ENCODE measurements at places on chromosomes 12 and 14.

DNA sequence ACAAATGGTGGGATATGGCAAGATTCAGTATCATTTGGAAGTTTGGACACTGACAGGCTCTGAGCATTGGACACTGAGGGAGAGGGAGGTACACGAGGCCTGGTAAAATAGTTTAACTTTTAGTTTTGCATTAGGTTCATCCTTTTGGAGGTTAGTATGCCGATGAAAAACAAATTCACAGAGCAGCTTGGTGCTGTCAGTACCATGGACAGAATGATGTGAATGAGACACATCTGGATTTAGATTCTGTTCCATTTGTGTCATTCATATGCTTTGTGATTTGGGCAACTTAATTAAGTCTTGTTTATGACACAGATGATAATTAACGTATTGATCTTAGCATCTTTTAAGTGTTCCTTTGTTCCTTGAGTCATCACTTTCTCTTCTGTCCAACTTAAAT, 33.7 kb downstream of the GPHN start:
- DNase-seq, result no peak

- DNase-seq, result peak; percentile 55
Observed at GRCh38 chr12:56193025-56193578, 3.8 kb upstream of the SMARCC2 start.

DNA sequence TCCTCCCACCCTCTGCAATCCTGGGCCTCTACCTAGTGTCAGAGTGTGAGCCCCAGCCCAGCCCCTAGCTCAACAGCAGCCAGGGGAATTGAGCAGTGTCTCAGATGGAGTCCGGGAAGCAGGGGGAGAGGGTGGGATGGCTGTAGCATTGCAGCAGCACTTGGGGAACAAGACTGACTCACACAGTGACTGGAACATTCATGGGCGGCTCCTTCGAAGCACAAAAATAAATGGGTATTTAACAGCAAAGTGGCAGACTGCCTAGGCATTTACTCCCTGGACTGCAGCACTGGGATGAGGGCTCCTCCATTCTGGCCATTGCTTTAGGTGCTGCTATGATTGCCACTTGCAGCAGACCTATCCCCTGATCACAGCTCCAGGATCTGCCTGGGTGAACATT, 46.0 kb upstream of the STK38L start:
- no peak for DNase-seq

- DNase-seq, result no peak
Observed at GRCh38 chr12:125310461-125310860, 245.2 kb downstream of the AACS start.

DNA sequence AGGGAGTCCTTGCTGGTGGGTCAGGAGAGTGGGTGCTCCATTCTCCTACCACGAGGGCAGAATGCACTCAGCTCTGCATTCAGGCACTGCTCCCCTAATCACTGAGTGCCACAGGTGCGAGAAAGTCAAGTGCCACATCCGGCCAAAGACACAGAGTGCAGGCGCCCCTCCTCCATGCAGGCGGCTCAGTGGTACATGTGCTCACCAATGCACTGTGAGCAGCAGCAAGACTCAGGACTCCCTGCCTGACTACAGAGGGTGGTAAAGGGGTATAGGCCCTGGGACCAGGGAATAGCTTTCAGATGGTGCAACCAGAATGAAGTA, 32.9 kb downstream of the ZFYVE21 start:
- DNase-seq, result no peak

DNA sequence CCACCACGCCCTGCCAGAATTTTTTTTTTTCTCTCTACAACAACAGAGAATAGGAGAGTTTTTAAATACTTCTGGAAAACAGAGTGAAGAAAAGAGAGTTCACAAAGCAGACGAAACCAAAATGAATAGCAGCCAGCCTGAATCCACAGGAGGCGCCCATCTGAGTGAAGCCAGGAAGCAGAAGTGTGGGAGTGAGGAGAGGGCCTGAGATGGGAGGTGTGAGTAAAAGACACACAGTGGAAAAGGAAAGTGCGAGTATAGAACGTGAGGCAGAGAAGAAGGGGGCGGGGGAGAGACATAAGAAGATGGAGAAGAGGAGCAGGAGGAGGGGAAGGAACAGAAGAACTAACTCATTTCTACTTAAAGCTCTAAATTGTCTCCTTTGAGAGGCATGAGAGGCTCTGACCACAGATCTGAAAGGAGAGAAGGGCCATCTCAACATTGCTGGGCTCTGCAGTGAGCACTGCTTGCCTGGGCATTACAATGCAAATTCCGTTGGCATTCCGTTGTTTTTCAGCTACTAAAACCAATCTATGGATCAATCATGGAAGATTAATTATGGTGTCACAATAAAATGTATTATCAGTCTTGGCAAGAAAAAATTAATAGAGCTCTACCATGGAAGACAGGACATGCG, 140.1 kb upstream of the CPSF6 start:
- no peak for DNase-seq

GRCh38 chr12:1639538-1639937, 10.5 kb downstream of the WNT5B start:
- DNase-seq, result no peak

GRCh38 chr12:113137861-113138783, 2.6 kb upstream of the RASAL1 start:
- no peak for DNase-seq

- DNase-seq, result no peak
Observed at GRCh38 chr14:29648045-29648444, 279.6 kb downstream of the PRKD1 start.

GRCh38 chr12:28629691-28630090, 439.4 kb downstream of the CCDC91 start:
- DNase-seq, result no peak

GRCh38 chr12:104250366-104251125, 35.0 kb downstream of the TXNRD1 start:
- no peak for DNase-seq

GRCh38 chr12:69789351-69789750, 35.7 kb upstream of the MYRFL start:
- no peak for DNase-seq

DNA sequence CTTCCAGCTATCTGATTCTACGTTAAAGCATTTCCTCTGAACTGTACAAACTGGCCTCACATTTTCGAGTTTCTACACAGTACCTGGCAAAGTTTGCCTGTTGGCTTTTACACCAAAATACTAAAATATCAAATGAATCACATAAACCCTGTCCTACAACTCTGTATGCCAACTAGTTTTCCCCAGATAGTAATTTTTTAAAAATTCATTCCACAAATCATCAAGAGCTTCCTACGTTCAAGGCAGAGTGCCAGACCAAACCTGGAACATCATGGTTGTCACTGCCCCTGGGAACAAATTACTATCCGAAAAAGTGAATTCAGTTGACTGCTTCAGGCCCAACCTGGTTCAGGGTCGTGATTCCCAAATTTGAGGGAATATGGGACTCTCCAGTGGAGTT, 2.1 kb downstream of the TMEM30B start:
- no peak for DNase-seq

DNA sequence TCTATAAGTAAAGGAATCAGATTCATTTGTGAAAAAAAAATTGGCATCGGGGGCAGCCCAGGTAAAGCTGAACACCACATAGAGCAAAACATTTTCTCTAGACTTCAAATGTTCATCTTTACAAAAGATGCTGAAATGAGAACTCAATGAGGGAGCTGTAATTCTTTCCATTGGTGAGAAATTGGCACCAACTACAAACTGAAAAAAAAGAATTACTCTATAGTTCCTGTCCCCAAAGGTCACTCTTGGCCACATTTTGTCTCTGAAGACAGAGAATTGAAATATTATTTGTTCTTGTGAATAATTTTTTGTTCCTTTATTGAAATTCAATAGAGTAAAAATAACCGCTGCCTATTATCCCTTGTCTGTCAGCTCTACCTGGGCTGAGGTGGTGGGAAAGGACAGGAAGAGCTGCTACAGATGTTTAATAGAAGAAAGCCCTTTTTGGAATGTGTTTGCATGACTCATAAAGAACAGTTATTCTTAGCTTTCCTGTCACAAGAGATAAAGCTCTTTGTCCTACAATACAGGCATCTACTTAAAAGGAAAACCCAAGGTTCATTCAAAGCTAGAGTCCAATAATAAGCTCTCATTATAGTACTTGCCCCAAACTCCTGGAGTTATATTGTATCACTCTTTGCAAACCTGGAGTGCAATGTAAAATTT, 380.1 kb upstream of the KITLG start:
- DNase-seq, result no peak

DNA sequence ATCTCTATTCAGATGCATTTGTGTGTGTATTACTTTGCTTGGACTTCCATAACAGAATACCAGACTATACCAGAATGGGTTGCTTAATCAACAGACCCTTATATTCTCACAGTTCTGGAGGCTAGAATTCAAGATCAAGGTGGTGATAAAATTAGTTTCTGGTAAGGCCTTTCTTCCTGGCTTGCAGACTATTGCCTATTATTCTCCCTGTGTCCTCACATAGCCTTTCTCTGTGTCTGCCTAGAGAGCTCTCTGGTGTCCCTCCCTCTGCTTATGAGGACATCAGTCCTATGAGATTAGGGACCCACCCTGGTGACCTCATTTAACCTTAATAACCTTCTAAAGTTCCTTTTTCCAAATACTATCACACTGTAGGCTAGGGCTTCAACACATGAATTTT, 106.0 kb downstream of the FAR2 start:
- DNase-seq, result peak; percentile 61

DNA sequence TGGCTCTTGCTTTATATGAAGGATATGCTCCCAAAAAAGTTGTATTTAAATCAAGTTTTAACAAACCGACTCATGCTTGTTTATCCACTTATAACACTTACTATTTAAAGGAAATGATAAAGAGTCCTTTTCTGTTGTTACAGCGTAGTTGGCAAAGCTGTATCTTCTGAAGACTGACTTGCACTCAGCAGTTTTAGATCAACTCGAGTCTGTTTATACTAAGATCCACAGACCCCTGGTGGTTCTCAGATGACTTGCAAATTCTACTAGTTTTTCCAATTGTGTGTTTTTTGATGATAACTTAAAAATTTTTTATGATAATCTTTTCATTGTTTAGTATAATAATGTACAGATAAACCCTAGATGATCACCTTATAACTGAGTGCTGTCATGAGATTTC, 475.8 kb downstream of the RGS6 start:
- no peak for DNase-seq
